ENCODE measurements at places on chromosomes 2 and 18.

DNA sequence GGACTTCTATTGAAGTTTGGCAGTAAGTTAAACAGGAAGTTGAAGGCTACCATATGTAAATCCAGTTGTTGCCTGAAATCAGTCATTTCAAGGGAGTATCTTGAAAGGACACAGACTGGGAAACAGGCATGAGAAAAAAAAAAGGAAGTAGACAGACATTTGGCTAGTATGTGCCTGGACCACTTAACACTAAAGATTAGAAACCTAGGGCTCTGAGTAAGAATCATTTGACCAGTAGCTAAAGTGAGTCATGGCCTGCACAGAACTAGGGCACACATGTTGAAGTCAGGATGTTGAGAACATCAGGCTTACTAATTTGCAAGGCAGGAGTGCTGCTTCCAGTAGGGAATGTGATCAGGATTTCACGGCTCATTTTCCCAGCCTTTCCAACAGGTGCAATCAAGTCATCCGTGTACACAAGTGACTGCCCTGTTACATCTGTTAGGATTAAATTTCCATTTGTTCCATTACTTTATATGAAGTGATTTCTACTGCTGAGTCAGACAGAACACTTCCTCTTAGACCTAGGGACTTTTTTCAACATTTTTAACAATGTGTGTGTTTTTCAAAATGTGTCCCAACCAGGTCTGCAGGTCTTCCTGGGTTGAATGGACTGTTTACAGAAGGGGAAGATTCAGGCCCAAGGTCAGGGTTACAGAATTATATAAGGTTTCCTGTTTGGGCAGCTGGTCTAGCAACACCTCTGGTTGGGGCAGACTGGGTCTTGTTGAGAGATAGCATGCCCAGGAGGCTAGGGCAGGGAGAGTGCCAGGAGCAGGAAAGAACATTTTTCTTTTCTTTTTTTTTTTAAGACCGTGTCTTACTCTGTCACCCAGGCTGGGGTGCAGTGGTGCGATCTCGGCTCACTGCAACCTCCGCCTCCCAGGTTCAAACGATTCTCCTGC is 145.6 kb downstream of the TGIF1 start:
- no peak for DNase-seq

- no peak for DNase-seq
These were observed 978.3 kb downstream of the BCL11A start for GRCh38 chr2:59575191-59575590.

DNA sequence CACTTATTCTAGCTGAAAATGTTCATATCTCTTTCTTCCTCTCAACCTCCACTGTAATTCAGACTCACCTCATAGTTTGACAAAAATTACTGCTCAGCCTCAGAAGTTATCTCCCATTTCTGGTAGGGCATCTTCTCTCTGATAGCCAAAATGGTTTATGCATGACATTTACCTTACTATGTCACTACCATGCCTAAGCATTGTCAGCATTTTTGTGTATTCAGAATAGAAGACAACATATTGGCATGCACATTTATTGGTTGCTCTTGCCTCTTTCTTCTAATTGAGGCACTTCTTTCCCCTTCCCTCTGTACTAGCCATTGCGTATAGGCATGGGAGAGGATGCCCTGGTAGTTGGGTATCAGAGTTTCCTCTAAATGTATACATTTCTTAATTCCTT is 406.1 kb upstream of the DCC start:
- DNase-seq, result no peak

- no peak for DNase-seq
These were observed 308.9 kb downstream of the ZEB2 start for GRCh38 chr2:144211065-144211464.

- DNase-seq, result no peak
These were observed 75.1 kb upstream of the STK39 start for GRCh38 chr2:168322325-168323007.

DNA sequence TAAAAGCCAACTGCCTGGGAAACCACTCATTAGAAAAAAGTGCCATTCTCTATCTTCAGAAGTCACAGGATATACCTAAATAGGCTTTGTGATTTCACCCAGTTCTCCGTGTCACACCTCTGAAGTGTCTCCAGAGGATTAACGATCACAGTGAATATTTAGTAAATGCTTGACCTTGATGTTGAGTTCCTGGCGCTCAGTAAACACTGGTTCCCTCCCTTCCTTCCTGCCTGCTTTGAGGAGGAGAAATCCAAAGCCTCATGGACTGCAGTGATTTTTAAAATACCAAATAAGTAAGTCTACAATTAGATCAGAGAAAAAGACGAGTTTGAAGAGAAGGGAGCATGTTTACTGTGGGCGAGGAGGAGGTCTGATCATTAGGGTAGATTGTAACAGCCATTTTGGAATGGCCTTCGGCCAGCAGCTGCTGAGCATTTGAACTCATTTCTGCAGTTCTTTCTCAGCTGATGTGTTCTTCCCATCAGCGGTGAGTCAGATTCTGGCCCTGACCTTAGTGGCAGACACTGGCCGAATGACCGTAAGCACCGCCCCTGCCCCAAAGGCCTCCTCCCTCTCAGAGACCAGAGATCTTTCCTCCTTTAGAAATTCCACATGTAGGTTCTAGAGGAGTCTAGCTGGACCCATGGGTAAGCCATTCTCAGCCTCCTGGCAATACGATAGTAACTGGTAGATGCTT is 62.1 kb upstream of the SLC16A14 start:
- DNase-seq, result no peak

DNA sequence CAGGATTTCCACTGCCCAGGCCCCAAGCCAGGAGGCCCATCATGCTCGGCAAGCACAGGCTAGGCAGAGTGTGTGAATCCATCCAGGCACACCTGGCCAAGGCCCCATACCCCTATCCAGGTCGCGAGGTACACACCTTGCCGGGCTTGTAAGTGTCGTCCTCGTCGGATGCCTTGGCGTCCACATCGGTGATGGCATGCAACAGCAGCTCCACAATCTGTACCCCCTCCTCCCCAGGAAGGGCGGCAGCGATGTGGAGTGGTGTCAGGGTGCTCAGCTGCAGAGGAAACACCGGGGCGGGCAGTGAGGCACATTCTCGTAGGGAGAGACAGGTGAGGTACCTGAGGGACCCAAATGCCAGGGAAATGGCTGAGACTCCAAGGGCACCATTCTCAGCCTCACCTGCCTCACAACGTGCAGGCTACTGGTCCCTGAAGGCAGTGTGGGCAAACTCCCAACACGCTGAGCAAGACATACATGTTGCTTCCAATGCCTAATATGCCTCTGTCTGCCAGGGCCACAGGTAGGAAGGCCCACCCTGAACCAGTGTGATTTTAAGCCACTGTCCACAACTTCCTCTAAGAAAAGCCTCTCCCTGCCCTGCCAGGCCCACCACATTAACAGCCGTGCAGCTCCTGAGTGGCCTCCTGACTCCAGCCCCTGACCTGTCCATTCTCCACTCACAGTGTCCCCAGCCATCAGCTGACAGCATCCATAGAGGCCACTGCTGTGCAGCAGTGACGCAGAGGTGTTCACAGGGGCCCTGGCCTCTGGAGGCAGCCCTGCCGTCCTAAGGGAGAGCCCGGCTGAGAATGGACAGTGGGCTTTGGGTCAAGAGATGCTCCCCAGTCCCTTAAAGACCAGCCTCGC is 44.9 kb downstream of the ANKMY1 start:
- no peak for DNase-seq

DNA sequence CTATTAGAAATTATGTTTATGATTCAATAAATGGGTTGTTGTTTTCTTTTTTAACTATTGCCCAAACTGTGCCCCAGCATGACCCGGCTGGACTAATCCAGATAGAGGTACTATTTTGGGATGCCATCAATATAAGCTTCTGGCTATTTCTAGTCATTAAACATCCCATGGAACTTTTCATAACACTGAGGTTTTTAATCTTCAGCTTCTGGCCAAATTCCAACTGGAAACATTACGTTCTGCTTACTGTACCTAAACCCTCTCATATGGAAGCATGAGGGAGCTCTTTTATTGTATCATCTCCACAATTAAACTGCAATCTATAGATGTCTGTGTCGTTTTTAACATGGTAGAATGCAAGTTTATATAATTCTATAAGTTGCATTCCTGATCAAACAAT is 674.7 kb downstream of the ARHGAP15 start:
- DNase-seq, result no peak

DNA sequence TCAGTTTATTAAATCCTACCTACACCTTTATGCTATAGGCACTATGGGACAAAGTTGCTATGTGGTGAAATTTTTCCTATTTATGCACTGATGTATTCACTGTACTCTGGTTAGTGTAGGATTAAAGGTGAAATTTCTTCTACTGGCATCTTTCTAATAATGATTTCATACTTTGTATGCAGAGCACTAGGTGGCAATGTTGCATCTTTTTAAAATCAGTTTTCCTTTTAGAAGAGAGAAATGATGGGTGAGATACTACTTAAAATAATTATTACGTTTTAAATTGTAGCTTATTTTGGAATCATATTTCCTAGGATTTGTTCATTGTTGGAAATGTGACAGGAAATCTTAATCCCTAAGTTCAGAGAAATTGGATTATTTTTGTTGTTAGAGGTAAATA is 150.9 kb downstream of the CD8B2 start:
- DNase-seq, result no peak

GRCh38 chr18:76988827-76989646 is 143.5 kb downstream of the MBP start:
- DNase-seq, result no peak

DNA sequence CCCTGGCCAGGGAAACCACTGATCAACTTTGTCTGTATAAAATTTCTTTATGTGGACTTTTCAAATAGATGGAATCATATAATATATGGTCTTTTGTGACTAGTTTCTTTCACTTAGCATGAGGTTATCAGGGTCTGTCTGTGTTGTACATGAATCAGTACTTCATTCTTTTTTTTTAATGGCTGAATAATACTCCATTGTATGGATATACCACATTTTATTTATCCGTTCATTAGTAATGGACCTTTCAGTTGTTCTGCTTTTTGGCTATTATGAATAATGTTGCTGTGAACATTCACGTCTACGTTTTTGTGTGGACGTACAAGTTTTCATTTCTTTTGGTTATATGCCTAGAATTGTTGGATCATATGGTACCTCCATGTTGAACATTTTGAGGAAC is 69.1 kb upstream of the GAREM2 start:
- DNase-seq, result no peak

DNA sequence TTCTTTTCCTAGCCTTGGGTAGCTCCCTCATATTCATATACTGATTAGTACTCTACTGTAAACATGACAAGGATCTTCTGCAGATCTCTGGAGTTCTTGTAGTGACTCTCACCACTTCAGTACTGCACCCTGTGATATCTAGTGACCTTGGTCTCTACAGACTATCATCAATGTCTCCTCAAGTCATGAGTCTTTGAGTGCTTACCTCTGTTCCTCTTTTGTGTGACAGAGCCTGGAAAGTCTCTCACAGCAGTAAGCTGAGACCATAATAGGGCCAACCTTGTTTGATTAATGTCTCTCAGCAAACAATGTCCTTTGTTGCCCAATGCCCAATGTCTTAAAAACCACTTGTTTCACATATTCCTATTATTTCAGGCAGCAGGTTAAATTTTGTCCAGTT is 34.2 kb upstream of the BAZ2B start:
- DNase-seq, result no peak

DNA sequence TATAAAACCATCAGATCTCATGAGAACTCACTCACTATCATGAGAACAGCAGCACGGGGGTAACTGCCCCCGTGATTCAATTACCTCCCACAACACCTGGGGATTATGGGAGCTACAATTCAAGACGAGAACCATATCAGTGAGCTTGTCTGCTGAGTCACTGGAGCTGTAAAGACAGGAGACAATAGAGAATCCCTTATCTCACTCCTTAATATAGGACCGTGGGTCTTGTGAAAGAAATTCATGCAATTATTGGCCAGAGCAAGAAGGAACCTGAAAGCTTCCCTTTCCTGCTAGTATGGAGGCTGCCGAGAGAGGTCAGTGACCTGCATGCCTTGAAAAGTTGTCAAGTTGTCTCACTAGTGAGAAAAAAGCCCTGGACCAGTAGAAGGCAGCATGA is 9.5 kb upstream of the TNFAIP6 start:
- no peak for DNase-seq

DNA sequence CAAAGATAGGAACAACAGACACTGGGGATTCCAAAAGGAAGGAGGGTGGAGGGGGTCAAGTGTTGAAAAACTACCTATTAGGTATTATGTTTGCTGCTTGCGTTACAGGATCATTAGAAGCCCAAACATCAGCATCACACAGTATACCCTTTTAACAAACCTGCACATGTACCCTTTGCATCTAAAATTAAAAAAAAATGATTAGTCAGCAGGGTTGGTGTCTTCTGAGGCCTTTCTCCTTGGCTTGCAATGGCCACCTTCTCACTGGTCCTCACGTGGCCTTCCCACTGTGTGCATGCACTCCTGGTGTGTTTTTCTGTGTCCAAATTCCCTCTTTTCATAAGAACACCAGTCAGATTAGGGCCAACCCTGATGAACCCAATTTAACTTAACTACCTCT is 5.6 kb upstream of the IMPA2 start:
- DNase-seq, result no peak

GRCh38 chr2:194319222-194319992 is 1337.6 kb upstream of the SLC39A10 start:
- no peak for DNase-seq

Data from activated naive CD8-positive, alpha-beta T cell treated with anti-CD3 and anti-CD28 coated beads, Interleukin-2, amount 50 U/mL, for 24 hours (primary cell).